ENCODE measurements at places on chromosomes 12 and 14.

DNA sequence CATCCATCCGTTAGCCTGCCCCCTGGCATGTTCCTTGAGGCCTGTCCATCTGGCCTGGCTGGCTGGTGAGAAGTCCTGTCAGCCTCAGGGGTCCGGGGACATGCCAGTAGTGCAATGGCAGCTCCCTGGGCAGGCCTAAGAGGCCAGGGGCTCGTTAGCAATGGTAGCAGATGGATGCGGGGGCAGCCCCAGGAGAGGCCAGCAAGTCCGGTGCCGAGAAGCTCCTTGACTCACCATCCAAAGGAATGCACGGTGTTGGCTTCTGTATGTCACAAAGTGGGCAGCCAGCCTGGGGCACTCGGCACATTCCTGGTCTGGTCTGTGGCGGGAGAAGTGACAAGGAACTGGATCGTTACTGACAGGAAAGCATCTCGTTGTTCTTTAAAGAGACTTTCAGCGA is 319.9 kb downstream of the CACNA1C start:
- no peak for DNase-seq

GRCh38 chr14:104011824-104012517 is 69.6 kb upstream of the RD3L start:
- no peak for DNase-seq

GRCh38 chr12:122545855-122546254 is 18.8 kb downstream of the KNTC1 start:
- DNase-seq: no peak

DNA sequence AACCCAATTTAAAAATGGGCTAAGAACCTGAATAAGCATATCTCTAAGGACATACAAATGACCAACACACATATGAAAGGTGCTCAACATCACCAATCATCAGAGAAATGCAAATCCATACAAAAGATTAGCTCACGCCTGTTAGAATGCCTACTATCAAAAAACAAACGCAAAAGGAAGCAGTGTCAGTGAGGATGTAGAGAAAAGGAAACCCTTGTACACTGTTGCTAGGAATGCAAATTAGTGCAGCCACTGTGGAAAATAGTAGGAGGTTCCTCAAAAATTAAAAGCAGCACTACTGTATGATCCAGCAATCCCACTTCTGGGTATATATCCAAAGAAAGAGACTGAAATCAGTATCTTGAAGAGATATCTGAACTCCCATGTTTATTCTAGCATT is 133.0 kb downstream of the CPNE8 start:
- no peak for DNase-seq

DNA sequence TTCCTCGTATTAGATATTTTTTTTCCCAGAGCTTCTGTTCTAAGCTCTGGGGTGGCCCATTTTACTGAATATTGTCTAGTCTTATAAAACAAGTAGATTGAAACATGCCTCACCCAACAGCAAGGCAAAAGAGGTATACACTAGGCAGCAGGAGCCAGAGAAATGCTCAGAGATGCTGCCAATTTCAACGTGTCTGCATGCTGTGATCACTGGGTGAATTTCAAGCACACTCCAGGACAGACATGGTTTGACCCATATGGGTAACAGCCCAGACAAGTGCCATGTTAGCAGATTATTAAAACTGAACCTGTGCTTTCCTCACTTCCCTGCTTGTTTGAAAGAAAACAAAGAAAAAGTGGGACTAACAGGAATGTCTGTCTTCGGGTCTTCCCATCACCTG is 321.3 kb downstream of the MED13L start:
- no peak for DNase-seq

- no peak for DNase-seq
Observed at GRCh38 chr14:54718046-54718445, 151.1 kb downstream of the SAMD4A start.

GRCh38 chr12:13523536-13524307 is 327.2 kb downstream of the EMP1 start:
- DNase-seq: no peak

GRCh38 chr12:6313326-6313940 is 3.0 kb downstream of the PLEKHG6 start:
- no peak for DNase-seq

GRCh38 chr12:132511516-132512196 is 21.7 kb downstream of the FBRSL1 start:
- DNase-seq: no peak
